SW 1271 (cell line): ENCODE measurements at places on chromosomes 16 and 17.

- DNase-seq, result no peak
Observed at GRCh38 chr16:31674686-31675085, 147.0 kb downstream of the AHSP start.

DNA sequence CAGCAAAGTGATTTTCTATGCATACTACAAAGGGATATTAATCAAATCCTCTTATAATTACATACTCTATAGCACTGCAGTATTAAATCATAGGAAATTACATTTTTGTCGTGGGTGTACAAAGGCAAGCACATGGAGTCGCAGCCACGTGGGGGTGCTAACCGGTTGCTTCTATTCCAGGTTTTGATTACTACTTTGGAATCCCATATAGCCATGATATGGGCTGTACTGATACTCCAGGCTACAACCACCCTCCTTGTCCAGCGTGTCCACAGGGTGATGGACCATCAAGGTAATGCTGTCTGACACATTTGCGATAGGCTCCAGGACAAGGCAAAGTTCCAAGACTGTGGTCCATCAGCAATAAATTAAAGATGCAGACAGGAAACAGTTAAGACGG lies 60.1 kb downstream of the ARSG start:
- no peak for DNase-seq

- no peak for DNase-seq
Observed at GRCh38 chr16:87496447-87496801, 3.6 kb upstream of the ZCCHC14 start.

- no peak for DNase-seq
Observed at GRCh38 chr16:80233097-80233835, 307.5 kb upstream of the DYNLRB2 start.

- no peak for DNase-seq
Observed at GRCh38 chr17:18928628-18929125, 23.3 kb upstream of the SLC5A10 start.

DNA sequence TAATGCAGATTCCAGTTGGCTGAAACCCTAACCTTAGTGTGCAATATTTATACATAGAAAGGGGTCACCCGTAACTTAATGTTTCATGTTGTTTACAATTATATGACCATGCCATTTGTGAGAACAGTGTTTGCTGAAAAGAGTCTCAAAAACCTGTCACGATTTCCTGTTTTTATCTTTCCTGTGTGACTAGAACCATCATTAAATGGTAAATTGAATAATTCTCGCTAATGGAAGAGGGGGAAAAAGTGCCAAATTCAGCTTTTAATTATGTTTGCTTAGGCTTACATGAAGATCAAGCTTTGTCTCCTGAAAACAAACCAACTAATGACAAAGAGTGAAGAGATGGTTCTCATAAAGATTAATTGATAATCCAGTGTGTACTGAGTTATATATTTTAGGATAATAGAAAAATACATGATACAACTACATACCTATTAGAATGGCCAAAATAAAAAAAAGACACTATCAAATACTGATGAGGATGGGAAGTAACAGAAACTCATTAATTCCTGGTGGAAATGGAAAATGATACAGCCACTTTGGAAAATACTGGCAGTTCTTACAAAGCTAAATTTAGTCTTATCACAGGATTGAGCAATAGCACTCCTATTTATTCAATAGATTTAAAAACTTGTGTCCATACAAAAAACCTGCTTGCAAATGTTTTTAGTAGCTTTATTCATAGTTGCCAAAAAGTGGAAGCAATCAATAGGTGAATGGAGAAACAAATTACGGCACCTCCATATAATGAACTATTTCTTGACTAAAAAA lies 141.7 kb downstream of the CDK5R1 start:
- no peak for DNase-seq

DNA sequence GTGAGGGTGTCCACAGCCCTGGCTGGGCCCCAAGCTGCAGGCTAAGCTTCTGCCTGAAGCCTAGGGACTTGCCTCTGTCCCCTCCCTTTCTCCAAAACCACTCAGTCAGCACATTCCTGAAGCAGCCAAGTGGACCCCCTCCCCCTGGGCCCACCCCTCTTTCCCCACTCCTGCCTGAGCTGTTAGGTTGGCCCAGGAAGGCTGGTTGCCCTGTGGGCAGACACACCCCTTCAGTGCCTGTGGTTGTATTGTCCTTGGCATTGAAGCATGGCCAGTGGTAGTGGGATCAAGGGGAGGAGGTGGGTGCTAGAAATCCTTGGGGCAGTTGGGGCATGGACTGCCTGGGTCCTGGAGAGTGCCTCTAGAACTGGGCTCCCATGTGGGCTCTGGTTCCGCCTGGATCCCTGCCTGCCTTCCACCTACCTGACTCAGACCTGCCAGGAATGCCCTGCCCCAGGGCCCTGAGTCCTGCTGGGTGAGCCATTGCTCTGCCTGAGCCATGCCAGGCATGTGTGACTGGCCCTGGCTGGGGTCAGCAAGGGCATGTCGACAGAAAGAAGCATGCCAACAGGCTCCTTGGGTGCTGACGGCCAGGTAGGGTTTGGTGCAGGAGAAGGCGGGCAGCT lies 2.1 kb downstream of the TRAF4 start:
- no peak for DNase-seq

GRCh38 chr17:70268383-70268782 lies 99.1 kb downstream of the KCNJ2 start:
- no peak for DNase-seq

- no peak for DNase-seq
Observed at GRCh38 chr16:56517206-56517605, 2.6 kb downstream of the BBS2 start.

DNA sequence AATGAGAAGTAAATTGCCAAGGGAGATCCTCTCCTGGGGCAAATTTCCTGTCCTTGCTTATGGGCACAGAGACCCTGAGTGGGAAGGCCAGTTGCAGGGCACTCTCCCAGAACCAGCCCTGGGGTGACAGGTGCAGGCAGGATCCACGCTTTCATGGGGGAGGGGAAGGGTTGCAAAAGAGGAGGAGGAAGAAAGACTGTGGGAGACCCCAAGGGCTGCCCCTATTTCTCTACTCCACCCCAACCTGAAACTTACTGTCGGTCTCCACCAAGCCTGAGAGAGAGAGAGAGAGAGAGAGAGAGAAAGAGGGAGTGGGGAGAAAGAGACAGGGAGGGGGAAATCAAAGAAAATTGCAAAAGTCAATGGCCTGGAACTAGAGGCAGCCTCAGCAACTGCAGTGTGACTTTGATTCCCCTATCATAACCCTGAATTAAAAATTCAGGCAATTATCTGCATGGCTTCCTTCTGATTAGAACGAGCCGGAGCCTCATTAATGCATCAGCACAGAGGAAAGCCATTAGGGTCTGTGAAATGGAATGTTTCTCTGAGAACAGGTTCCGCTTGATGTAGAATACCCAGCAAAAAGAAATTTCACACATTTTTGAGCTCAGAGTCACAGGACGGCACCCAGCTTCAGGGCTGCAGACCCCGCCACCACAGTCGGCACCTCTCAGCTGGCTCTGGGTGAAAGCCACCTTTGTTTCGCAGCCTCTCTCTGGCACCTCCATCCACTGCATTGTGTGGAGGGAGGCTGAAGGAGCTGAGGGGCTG lies 45.1 kb upstream of the HNF1B start:
- DNase-seq, result no peak

DNA sequence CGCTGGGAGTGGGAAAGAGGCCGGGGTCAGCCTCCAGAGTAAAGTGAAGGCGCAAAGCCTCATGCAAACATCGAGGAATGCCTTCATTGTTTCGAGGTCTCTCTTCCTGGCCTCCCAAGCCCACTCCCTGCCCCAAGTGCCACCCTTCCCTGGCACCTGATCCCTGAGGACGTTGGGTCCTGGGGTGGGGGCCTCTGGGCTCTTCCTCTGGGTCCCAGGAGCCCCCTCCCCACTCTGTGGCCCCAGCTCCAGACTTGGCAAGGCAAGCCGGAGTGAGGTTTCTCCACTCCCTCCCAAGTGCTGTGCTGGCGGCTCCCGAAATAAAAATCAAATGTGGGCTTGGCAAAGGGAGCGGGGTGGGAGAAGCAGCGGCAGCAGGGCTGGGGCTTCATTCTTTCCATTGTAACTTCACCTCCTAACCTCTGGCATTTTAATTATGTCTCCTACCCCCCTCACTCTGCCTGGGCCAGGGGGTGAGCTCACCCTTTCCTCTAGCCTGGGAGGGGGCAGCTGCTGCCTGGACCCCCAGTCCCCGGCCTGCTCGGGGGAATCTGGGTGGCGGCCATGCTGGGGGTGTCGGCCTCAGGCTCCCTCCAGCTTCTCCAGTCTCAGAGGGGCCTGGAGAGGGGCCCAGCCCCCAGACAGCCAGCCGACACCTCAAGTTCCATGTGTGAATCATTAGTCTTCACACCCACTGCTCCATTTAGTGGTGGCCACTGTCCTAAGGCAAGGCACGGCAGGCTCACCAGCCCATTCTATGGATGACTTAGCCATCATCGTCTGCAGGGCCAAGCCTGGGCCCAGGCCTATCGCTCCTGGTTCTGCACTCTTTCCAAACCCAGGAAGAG lies 14.6 kb upstream of the TMEM92 start:
- no peak for DNase-seq

- DNase-seq, result no peak
Observed at GRCh38 chr16:50182441-50182840, 29.3 kb downstream of the TENT4B start.

DNA sequence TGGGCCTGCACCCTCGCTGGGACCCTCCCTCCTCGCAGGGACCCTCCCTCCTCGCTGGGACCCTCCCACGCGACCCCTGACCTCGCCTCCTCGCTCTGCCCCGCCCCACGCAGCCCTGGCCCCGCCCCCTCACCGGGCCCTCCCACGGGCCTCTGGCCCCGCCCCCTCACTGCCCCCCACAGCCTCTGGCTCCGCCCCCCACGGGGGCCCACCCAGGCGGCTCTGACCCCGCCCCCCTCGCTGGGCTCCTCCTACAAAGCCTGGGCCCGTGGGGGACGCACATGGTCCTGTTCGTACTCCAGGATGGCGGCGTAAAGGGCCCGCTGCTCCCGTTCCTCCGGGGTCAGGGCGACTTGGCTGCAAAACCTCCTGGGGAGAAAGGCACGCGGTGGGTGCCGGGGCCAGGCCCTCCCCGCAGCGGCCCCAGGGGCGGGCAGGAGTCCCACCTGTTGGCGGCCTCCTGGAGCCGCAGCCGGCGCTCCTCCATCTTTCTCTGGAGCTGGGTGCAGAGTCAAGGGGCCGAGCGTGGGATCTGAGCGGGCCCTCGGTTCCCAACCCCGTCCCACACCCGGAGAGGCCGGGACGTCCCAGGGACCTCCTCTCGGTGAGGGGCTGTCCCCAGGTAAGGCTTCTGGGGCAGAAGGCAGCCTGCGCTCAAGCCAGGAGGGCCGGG lies 9.0 kb downstream of the VPS9D1 start:
- no peak for DNase-seq

DNA sequence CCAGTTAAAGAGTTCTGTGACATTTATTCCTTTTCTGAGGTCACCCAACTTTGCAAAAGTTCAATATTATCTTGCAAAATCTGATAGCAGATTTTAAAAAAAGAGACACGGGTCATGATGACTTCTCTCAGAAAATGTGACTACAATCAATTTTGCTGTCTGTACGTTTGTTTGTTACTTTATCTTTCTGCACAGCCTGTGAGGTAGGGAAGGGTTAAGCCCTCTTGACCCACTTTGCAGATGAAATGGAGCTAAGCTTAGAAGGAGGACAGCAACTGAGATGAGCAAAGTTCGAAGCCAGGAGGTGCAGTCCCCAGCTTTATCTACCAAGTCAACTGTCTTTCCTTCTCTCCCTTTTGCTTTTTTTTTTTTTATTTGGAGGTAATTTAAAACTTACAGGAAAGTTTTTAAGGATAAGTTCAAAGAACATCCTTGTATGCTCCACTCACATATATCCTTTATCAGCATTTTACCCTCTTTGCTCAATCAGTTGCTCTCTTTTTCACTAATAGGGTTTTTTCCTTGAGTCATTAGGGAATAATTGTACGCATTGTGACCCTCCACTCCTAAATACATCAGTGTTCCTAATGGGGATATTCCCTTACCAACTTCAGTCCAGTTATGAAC lies 86.8 kb downstream of the MSI2 start:
- DNase-seq, result no peak

GRCh38 chr17:57537524-57538410 lies 207.3 kb downstream of the CCDC182 start:
- DNase-seq, result no peak

- no peak for DNase-seq
Observed at GRCh38 chr16:68893710-68894705, 50.7 kb downstream of the TANGO6 start.

GRCh38 chr16:54750249-54750648 lies 180.4 kb upstream of the IRX5 start:
- DNase-seq, result no peak

DNA sequence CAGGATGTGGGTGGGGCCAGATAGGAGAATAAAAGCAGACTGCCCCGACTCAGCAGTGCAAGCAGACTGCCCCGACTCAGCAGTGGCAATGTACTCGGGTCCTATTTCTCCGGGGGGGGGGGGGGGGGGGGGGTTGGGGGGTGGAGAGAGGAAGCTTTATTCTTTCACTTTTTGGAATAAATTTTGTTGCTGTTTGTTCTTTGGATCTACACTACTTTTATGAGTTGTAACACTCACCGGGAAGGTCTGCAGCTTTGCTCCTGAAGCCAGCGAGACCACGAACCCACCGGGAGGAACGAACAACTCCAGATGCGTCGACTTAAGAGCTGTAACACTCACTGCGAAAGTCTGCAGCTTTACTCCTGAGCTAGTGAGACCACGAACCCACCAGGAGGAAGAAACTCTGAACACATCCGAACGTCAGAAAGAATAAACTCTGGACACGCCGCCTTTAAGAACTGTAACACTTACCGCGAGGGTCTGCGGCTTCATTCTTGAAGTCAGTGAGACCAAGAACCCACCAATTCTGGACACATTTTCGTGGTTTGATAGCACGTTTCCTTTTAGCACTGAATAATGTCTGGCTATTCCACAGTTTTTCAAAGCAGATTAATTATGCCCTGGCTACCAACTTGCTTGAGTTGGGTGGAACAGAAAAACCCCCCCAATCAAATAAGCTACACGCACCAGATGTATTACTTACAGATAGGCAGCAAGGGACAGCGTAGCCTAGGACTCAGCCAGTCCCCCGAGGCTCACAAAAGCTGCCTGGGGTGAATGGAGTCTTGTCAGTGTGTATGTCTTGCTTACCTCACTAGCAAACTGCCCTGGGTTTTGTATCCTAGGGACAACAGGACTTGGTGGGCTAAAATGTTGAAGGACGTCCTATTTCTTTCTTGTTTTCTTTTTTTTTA lies 11.9 kb downstream of the FZD2 start:
- DNase-seq, result no peak

DNA sequence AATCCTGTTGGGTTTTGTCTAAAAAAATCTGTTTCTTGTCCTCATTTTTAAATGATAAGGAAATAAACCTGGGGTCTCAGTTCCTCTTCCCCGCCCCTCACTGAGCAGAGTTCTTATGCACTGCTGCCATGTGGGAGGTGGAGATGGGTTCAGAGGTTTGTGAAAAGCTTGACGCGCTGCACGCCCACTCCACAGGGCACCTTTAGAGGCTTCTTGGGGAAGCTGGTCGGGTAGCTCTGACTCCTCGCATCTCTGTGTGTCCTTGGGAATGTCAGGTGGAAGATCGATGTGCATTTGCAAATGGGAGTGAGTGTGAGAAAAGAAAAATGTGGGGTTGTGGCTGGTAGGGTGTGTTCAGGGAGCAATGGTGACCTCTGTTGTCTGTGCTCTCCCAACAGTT lies 4.7 kb upstream of the ZNHIT3 start:
- DNase-seq, result no peak

GRCh38 chr17:80659651-80660050 lies 115.0 kb downstream of the RPTOR start:
- no peak for DNase-seq

- DNase-seq, result no peak
Observed at GRCh38 chr16:75599452-75600277, 23.4 kb downstream of the ADAT1 start.
